ENCODE measurements at places on chromosomes 3 and 15. TPM values are rescaled to one million over a fixed set of nuclear protein-coding genes. Genes with fewer than 3 reads are reported as not detected.
A peak's percentile ranks its signal among the peaks of the same experiment; 100 is the strongest.

GRCh38 chr3:155015776-155016436 is 64.2 kb upstream of the MME start:
- DNase-seq: peak; percentile 26

DNA sequence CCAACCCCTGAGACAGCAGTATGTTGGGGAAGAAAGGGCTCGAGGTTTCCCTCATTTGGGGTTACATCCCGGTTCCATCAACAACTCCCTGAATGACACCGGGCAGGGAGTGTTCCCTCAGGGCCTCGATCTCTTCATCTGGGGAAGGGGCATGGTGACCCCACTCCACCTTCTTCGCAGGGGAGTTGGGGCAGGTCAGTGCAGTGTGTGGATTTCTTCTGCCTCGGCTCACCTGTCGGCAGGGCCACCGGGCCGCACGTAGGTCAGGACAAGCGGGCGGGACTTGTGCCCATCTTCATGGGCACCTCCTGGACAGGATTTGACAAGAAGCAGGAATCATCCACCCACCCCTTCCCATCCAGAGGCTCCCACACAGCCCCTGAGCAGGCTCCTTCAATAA is 17.4 kb downstream of the GRIP2 start:
- no peak for DNase-seq

The CLDN16 gene
- 0.08 TPM for polyA plus RNA-seq

- no peak for DNase-seq
These were observed 247.6 kb upstream of the C2CD4B start for GRCh38 chr15:62412686-62413085.

The CD276 gene
- polyA plus RNA-seq: 128 TPM

GRCh38 chr3:69141313-69141712 is 18.9 kb upstream of the LMOD3 start:
- no peak for DNase-seq
